ENCODE measurements at places on chromosomes 11 and 22.

DNA sequence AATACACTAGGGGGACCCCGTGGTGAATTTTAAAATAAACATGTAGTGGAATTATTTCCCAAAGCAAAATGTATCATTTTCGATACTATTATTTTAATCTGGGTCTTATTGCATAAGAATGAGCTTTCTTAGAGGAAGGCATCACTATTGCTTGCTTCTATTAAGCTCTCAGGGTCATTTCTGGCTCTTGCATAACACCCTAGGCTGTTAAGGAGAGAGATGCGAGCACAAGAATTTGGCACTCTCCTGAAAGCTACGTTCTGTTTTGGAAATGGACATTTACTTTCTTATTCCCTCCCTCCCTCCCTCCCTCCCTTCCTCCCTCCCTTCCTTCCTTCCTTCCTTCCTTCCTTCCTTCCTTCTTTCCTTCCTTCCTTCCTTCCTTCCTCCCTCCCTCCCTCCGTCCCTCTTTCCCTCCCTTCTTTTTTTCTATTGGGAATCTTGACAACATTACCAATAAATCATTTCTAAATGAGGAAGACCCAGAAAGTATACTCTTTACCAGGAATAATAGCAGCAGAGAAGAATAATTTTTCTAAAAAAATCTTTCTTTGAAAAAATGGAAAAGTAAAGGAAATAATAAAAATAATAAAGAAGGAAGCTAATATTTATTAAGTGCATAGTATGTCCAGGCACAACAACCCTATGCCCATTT, 83.6 kb upstream of the BDNF start:
- no peak for DNase-seq

GRCh38 chr22:50182176-50183081, 3.3 kb upstream of the TRABD start:
- DNase-seq: no peak

GRCh38 chr22:22080270-22080669, 97.7 kb upstream of the TOP3B start:
- no peak for DNase-seq

- no peak for DNase-seq
Observed at GRCh38 chr11:12137005-12137690, 26.8 kb downstream of the MICAL2 start.

DNA sequence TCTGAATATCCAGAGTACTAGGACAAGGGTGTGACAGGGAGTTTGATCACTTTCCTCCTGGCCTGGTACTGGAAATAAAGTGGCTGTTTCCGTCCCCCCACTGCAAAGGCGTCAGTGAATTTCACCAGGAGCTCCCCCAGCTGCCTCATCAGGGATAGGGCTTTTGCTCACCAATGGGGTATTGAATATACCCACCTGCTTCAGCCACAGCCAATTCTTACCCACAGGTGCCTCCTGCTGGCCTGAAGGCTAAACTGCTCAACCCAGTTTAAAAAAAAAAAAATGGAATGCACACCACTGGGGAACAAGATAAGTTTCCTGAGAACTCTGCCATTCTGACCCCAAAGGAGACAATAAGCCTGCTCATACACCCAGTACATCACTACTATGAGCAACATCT, 65.3 kb upstream of the MS4A8 start:
- DNase-seq: no peak

DNA sequence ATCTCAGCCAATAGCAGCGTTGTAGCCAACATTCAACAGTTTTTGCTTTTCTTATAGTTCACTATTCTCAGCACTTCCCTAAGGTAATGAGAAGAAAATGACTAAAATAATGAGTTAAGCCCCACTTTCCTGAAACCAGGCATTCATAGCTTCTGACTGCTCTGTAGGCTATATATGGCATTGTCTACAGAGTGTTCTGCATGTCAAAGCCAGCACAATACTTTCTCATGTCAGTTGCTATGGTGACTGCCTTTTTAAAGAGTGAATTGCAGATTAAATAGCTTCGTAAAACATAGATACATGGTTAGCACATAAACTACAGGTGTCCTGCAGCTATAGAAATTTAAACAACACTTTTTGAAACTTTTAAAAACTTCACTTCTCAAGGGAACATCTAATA, 1256.1 kb upstream of the CNTN5 start:
- no peak for DNase-seq

DNA sequence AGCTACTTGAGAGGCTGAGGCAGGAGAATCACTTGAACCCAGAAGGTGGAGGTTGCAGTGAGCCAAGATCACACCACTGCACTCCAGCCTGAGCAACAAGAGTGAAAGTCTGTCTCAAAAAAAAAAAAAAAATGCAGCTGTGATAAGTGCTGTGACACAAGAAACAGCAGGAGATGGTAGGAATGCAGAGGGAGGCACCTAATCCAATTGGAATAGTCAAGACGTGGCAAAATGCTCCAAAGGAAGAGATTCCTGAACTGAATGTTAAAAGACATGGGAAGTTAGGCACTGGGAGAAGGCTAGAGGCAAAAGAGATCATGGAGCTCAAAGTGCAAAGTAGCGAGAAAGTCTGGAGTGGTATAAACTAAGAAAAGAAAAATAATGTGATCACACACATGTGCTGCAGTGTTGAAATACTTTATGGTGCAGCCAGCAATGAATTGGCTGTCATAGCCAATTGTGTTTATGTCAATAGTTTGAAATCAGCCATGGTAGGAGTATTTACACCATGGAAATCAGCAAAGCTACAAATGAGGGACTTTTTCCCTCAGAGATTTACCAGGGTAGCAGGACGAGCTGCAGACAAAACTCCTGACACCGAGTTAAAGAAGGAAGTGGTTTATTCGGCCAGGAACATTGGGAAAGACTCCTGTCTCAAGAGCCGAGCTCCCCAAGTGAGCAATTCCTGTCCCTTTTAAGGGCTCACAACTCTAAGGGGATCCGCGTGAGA, 40.9 kb upstream of the LIPT2 start:
- no peak for DNase-seq

- no peak for DNase-seq
Observed at GRCh38 chr22:38271101-38271500, 1.7 kb downstream of the TMEM184B start.

- DNase-seq: no peak
Observed at GRCh38 chr11:33027846-33028536, 11.4 kb upstream of the TCP11L1 start.

- DNase-seq: no peak
Observed at GRCh38 chr11:38937709-38938108, 2339.7 kb upstream of the RAG2 start.

GRCh38 chr11:108197351-108197750, 25.1 kb downstream of the NPAT start:
- DNase-seq: no peak

DNA sequence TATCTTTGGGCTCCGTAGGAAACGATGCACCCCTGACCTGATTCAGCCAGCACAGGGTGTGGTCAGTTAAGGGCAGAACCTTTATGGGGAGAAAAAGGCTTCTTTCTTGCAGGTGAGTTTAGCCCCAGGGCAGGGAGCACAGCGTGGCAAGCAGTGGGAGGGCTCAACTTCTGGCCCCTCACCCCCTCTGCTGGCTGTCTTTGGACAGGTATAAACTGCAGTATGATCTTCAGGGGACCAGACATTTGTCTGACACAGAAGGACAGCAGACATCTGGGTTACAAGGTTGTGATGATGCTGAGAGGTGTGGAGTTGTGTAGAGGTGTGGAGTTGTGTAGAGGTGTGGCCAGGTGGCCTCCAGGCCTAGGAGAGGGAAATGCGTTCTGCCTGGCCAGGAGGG, 324.0 kb upstream of the PLET1 start:
- no peak for DNase-seq

- DNase-seq: no peak
Observed at GRCh38 chr22:23075525-23076216, 5.4 kb downstream of the GNAZ start.

- DNase-seq: peak; percentile 11
Observed at GRCh38 chr11:2803186-2804091, 82.1 kb downstream of the CDKN1C start.

GRCh38 chr11:60344146-60344545, 17.1 kb downstream of the MS4A6E start:
- DNase-seq: no peak

GRCh38 chr11:61162092-61162941, 1.1 kb upstream of the VPS37C start:
- no peak for DNase-seq

- no peak for DNase-seq
Observed at GRCh38 chr22:29707010-29707409, 12.8 kb upstream of the CABP7 start.

DNA sequence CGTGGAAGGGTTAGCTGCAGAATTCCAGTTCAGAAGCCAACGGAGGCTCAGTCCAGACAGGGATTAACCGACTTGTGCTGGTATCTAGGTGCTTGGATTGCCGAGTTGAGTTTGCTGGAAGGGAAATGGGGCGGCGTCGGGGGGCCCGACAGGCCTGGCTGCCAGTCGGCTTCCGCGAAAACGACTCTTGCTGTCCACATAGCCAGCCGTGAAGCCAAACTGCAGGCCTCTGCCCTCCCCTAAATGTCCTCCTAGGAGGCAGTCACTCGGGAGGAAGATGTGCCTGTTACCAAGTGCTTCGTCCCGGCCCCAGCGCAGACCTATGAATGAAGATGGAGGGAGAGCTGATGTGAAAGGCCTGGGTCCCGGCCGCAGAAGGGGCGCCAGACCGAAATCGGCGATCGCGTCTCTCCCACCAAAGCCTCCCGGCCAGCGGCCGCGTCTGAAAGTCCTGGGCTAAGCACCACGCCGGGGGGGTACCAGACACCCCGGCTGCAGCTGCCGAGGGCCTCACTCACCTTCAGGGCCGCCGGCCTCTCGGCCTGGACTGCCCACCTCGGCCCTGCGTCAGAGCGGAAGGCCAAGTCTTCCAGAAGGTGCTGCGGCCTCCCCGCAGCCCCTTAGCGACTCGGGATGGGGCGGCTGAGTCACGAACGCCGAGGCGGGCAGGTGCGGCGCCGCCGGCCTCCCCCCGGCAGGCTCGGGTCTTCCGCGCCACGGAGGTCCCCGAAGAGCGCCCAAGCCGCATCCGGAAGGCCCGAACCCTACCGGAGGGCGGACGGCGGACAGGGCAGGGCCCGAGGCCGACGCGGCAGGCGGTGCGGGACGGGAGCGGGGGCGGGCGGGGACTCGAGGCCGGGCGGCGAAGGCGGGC, 7.5 kb downstream of the DPAGT1 start:
- peak; percentile 64 for DNase-seq

DNA sequence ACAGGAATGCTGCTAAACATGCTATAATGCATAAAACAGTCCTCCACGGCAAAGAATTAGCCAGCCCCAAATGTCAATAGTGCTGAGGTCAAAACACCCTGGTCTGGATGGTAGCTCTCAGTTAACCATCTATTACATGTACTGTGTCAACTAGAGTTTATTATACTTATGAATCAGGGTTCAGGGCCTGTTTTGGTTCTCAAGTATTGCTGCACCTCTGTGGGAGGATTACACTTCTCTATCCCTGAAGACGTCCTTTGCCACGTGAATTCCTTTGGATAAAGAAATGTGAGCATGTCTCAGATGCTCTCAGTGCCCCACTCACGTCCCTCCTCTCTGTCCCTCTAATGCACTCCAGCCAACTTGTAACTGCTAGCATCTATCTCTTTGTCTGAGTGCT, 53.4 kb downstream of the SLC1A2 start:
- no peak for DNase-seq

- DNase-seq: no peak
Observed at GRCh38 chr11:61727401-61727811, 25.0 kb upstream of the MYRF start.

DNA sequence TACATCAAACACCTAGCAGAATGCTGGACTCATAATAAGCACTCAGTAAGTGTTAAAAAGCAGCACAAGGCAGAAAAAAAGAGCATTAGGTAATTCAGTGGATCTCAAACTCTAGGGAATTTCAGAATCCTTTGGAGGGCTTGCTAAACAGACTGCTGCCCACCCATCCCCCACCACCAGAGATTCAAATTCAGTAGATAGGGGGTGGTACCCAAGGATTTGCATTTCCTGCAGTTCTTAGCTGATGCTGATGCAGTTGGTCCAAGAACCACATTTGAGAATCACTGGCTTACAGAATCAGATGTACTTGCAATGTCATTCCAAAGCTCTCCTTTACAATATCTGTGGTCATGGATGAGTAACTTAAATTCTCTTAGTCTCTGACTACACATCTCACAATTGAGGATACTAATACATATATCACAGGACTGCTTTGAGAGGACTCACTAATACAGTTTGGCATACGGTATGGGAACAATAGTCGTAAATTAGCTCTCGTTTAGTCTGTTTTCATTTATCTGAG, 664.5 kb downstream of the KCNA4 start:
- no peak for DNase-seq

- peak; percentile 92 for DNase-seq
Observed at GRCh38 chr22:36781656-36782627, 6.0 kb upstream of the IFT27 start.

GRCh38 chr11:128146926-128147605, 440.3 kb downstream of the ETS1 start:
- DNase-seq: no peak

DNA sequence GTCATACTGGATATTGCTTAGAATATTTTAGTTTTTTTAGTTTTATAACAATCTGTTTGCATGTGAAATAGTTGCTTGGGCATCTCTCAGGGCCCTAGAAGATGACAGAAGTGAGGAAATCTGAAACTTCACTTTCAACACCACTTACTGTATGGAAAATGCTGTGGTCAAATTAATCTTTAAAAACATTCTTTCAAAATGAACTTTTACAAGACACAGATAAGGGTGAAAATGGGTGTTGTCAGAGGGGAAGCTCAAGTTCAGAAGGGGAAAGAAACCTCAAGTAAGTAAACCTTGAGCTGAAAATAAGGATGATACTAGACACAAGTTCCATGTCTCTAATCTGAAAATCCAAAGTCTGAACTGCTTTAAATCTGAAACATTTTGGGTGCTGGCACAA, 1840.1 kb upstream of the RAG2 start:
- DNase-seq: no peak

GRCh38 chr22:29269230-29269604, 1.1 kb downstream of the EWSR1 start:
- no peak for DNase-seq

All from activated T-cell treated with anti-CD3 and anti-CD28 coated beads, Interleukin-2, amount 50 U/mL, for 1 hour (primary cell).